ENCODE measurements at places on chromosomes 1 and 21.

DNA sequence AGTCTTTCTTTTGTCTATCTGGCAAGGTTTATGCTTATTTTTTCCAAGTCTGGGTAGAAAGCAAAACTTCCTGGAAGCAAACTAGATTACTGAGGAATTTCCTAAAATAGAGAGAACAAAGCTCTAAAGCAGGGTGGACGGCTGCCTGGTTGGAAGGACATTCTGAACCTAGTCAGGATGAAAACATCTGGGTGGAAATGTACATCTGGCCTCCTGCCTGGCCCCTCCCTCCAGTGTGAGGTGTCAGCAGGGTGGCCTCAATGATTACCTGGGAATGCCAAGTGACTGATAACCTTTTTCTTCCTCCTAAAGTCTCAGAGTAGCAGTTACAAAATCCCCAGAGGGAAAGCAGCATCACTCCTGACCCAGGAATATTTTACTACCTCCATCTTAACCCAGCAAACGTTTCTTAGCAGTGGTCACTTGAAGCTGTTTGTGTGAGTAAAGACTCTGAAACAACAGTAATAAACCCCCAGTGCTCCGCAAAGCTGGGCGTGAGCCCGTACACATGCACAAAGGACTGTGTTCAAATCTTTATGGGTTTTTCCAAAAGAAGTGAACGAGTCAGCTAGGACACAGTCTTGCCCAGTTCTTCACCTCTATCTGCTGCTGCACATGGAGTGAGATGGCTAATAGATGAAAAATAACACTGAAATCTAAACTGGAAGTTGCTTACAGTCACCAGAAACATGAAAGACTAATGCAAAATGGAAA lies 18.9 kb downstream of the ANGPTL7 start:
- no peak for DNase-seq

DNA sequence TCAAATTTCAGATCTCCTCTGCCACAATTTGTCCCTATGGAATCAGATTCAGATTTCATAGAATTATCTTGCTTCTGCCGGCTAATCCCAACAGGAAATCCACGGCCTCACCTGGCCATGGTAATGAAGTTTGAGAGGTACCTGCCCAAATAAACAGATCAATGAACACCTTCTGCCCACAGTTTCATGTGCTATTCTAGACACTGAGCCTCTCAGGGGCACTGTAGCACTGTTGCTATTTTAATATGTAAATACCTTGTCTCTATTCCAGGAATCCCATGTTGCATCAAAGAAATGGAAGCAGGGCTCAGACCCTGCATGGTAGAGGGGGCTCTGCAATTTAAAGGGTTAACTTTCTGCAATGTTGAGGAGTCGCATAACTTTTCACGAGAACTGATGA lies 593.1 kb downstream of the PTBP2 start:
- no peak for DNase-seq

GRCh38 chr1:59828160-59828559 lies 13.4 kb downstream of the HOOK1 start:
- no peak for DNase-seq

GRCh38 chr1:181712711-181713110 lies 229.4 kb downstream of the CACNA1E start:
- DNase-seq, result no peak

DNA sequence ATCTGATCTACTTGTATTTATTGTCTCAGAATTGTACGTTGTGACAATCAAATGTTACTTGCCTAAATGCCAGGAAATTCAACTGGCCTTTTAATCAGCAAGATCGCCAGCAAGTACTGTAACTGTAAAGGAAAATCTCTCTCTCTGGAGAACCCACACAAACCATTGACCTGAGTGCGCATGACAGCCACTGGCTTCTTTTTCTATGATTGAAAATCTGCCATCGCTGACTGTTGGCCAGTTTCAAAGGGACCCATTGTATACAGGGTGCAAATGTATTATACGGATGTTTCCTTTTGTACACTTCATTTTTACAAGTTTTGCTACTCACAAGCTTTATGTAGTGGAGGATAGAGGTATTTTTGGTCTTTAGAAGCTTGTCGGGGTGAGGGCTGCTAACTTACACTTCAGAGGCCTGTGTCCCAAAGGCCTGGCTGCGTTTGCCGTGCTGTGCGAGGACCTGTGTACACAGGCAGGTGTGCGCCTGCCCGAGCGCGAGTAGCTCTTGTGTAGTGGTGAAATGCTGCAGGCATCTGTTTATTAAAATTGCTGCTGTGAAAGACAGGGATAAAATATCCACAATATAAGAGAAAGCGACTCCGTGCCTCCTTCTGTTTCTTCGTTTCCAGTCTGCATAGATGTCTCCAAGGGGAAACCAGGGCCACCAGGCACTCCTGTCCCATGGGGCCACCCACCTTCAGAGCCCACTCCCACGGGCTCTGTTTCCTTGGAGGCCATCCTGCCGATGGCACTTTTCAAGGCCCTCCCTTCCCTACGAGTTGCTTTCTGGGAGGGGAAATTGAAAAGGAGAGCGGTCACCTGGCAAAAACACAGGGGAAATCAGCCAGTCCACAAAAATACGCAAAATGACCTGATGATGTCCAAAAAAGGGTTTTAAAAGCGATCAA lies 25.3 kb upstream of the TRAPPC10 start:
- DNase-seq, result no peak
